Activated T-cell treated with anti-CD3 and anti-CD28 coated beads for 48 hours (primary cell): ENCODE measurements at places on chromosomes 7 and 10.
A peak's percentile ranks its signal among the peaks of the same experiment; 100 is the strongest.

DNA sequence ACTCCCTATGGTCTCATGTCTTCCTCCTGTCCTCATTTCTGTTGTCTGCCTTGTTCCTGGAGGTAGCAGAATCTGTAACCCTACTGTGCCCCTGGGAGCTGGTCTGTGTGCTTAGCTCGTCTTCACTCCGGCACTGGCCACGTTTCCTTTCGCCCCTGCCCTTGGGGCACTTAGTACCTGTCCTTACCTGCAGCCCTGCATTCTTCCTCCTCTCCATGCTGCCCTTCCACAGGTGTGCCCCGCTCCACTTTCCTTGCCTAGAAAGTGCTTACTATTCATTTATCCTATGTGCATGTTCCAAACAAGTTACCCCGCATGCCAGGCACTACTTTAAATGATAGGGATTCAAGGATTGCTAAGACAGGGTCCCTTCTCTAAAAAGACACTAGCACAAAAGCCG lies 199.9 kb upstream of the ZMIZ1 start:
- no peak for DNase-seq

GRCh38 chr10:131788386-131788785 lies 112.4 kb upstream of the PPP2R2D start:
- no peak for DNase-seq

DNA sequence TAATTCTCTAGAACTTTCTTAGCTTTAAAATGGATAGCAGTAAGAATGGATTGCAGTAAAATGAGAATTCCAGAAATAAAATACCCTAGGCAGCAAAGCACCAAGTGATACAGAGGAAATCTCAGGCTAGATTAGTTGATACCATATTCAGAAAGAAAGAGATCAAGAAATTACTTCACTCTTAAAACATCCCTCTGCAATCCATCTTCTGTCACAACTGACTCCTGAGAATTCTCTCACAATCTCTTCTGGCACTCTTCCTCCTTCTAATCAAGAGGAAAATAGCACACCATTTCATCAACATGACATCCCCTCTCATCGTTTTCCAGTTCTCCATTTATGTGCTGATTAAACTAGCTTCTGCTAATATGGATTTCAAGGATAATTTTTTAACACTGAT lies 42.2 kb upstream of the LAMB1 start:
- no peak for DNase-seq

- DNase-seq: no peak
These were observed 45.6 kb downstream of the ELFN1 start for GRCh38 chr7:1715671-1716074.

DNA sequence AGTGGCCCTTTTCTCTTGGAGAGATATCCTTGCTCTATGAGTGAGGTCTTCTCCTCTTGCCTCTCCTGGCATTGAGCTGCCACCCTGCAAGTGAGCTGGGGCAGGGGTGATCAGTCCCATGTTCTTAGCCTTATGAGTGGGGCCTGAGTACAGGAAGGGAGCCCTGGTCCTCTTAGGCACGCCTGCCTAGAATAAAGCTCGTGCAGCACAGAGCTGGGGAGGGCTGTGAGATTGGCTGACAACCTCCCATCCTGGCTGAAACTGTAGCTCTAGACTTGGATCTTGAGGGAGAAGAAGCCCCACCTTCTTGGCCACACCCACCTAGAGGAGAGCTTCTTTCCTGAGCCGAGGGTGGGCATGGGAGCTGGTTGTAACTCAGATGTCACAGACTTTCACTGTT lies 305.0 kb upstream of the ZNF32 start:
- DNase-seq: no peak

DNA sequence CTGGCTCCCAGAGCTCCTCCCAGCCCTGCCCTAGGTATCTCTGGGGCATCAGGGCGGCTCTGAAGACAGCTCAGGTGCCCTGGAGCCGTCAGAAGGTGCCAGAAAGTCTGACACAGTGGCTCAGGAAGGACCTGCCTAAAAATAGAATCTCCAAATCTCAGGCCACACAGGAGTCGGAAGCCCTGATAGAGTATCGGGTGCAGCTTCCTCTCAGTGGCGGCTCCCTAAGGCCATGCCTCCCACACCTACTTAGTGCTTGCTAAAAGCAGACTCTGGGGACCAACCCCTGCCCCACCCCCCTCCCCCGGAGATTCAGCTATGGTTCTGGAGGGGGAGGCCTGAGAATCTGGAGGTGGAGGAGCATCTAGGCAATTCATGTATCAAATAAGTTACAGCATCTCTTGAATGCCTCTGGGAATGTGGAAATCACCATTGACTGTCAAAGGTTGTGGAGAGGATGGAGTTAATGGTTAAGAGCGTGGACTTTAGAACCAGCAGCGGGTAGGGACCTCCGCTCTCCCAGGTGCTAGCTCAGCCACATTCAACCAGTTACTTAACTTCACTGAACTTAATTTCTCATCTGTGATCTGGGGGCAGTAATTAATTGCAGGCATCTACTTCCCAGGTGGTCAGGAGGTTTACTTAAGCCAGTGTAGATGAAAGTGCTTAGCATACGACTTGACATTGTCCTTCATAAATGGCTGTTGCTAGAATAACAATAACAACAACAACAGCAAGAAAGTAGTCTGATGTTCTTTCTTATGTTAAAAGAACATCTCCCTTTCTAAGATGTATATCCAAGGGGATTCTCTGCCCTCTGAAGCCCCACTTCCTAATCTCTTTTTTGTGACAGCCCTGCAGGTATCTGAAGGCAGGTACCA lies 38.6 kb upstream of the MXI1 start:
- no peak for DNase-seq

GRCh38 chr7:99073839-99074446 lies 70.0 kb downstream of the SMURF1 start:
- DNase-seq: no peak

- DNase-seq: peak; percentile 27
These were observed 930 bp downstream of the GIMAP6 start for GRCh38 chr7:150631084-150631826.

DNA sequence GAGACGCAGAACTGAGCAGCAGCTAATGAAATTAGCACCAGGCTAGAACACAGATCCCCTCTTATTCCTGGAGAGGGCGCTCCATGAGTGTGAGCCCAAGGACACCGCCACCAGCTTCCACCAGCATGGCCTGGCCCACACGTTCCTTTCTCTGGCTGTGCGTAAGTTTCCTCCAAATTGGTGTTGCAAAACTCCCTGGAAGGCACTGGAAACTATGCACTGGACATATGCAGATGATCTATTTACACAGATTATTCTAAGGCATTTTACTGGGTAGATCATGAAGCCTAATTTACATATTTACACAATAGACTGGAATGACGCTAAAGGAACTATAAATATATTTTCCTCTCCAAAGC lies 455.6 kb upstream of the FOXK1 start:
- no peak for DNase-seq

- DNase-seq: no peak
These were observed 310.7 kb downstream of the SFMBT2 start for GRCh38 chr10:7100032-7100702.

GRCh38 chr10:72567889-72568640 lies 57.8 kb downstream of the MICU1 start:
- DNase-seq: no peak

GRCh38 chr7:31464601-31465000 lies 49.3 kb upstream of the ITPRID1 start:
- DNase-seq: no peak

DNA sequence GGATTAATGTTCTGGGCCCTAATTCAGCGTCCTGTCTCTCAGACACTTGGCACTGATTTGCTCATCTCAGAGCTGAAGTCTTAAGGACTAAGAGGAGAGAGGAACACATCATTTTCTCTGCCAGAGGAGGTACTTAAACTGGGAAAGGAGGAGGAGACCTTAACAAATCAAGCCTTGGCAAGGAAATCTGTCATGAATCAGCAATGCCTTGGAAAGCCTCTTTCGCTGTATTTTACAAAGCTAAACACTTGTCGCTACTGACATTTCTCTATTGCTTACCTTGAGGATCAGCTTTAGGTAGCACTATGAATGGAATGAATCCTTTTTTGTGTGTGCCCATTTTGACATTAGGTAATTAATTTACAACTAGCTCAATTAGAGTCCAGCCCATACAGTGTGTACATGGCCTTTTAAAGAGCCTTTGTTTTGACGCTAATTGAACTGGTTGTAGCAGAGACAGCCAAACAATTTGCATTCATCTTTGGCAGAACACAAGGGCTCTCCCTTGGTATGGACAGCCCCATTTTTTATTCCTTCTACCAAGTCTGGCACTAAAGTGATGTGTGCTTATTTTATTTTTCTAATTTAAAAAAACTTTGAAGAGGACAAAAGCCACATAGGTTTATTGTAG lies 37.4 kb downstream of the AUTS2 start:
- DNase-seq: no peak

DNA sequence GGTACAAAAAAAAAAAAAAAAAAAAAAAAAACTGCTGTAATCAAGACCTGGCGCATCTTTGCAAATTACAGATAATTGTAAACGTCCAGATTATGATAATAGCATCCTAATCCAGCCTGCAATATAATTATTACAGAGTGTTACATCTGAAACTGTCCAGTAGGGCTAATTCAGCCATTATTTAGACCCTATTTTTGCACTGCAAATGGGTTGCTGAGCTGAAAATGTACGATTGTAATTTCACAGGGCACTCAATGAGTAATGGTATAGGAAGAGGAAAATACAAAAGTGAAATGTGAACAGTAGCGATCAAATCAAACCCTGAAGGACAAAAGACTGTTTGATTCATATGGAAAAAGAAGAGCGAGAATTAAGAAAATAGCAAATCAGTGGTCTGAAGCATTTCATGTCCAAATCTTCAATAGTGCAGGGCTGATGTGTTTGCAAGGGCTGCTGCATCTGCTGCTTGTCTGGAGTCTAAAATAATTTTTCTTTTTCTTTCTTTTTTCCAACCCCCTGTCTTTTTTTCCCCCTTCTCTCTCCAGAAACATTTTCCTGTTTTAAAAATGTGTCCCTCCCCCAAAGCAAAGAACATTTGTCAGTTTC lies 8.9 kb downstream of the DLX6 start:
- DNase-seq: no peak

- no peak for DNase-seq
These were observed 159.4 kb downstream of the GRID1 start for GRCh38 chr10:86207226-86207625.

DNA sequence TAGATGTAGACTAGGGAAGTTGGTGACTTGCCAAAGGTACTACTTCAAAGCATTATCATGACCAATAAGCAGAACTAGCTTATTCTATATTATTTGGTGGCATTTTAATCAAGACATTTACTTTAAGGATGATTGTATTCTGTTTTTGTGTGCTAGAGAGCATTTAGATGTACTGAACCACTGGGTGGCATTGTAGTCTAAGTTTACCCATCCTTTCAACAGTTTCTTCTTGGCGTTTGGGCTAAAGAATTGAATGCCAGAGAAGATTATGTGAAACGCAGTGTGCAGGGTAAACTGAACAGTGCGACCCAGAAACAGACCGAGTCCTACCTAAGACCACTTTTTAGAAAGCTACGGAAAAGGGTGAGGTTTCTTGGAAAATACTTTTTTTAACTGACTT lies 26.8 kb downstream of the PRPF18 start:
- DNase-seq: no peak

- DNase-seq: no peak
These were observed 8.5 kb downstream of the RASSF4 start for GRCh38 chr10:44968091-44968490.

DNA sequence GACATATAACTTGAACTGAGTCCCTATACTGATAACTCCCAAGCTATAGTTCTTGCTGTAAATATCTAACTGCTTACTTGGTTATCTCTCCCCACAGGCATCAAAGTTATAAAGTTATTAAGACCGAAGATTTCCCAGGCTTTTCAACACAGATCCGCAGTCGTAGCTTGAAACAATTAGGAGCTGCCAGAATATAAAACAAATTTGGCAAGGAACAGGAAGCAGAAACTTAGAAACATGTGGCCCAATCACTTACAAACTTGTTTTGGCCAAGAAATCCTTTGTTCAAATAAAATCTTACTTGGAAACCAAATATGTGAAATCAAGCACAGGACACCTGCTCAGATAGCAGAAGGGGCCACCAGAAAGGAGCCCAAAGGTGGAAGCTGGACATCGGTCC lies 9.0 kb downstream of the SLC16A12 start:
- DNase-seq: no peak
